ENCODE measurements at places on chromosomes 13 and 19.
A peak's percentile ranks its signal among the peaks of the same experiment; 100 is the strongest.

DNA sequence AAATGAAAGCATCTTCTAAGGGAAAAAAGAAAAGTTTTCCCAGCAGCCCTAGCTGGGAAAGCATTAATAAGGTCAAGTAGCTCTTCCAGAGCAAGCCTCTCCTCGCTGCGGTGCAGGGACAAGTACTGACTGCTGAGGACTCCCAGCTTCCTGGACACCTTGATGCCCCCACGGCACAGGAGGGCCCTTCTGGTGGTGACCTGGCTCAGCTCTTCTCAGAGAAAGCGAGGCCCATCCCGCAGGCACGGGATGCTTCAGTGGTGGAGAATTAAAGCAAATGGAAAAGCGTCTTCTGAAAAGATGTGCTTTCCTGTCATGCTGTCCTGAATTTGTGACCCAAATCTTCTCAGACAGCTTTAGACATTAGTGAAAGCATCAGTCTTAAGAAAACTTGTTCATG is 38.8 kb upstream of the LATS2 start:
- DNase-seq = no peak

- no peak for DNase-seq
These were observed 1332.0 kb upstream of the PCDH20 start for GRCh38 chr13:62747629-62748028.

GRCh38 chr13:30648522-30649012 is 30.8 kb downstream of the USPL1 start:
- no peak for DNase-seq

GRCh38 chr19:13012690-13013608 is 17.7 kb downstream of the NFIX start:
- DNase-seq = no peak

- DNase-seq = no peak
These were observed 25.2 kb upstream of the HIF3A start for GRCh38 chr19:46271481-46272197.

DNA sequence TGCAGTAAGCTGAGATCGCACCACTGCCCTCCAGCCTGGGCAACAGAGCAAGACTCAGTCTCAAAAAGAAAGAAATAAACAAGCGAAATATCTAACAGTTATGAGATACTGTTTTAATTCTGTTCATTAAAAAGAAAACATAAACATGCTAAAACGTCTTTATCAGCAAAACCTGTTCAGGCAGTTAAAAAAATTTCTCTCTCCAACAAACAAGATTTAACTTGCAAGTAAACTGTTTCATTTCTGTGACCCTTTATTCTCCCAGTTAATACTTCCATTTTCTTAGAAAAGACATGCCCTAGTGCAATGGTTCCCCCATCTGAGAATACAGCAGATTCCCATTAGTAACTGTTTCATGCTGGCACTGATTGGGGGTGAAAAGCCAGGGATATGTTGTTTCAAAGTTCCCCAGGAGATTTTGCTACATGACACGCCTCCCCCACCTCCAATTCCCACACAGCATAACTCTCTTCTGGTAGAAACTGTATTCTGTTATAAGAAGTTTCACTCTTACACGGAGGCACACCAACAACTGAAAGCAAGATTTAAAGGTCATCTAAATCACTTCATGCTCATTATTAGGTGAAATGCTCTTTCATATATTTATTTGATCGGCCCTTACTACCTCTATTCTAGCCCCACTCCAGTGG is 24.4 kb downstream of the ELF1 start:
- DNase-seq = no peak

DNA sequence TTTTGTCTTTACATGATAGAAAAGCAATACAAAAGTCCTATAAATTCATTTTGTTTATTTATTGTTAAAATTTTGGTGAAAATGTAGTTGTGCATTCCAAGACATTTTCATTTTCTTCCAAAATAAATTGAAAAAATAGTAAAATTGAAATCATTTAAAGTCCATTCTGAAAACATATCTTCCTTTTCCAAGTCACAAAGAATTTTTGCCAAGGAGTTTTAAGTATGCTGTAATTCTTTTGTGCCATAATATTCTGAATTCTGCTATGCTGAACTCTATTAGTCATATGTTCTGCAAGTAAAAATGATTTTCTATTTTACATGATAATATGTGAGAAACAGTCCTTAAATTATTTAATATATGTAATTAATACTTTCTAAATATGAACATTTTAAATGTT is 879.6 kb upstream of the SLC10A2 start:
- DNase-seq = no peak

- no peak for DNase-seq
These were observed 18.8 kb upstream of the WASF3 start for GRCh38 chr13:26538363-26539317.

- DNase-seq = no peak
These were observed 56.9 kb upstream of the EDNRB start for GRCh38 chr13:77975358-77976042.

- DNase-seq = no peak
These were observed 120.6 kb downstream of the ABCC4 start for GRCh38 chr13:95180513-95181245.

DNA sequence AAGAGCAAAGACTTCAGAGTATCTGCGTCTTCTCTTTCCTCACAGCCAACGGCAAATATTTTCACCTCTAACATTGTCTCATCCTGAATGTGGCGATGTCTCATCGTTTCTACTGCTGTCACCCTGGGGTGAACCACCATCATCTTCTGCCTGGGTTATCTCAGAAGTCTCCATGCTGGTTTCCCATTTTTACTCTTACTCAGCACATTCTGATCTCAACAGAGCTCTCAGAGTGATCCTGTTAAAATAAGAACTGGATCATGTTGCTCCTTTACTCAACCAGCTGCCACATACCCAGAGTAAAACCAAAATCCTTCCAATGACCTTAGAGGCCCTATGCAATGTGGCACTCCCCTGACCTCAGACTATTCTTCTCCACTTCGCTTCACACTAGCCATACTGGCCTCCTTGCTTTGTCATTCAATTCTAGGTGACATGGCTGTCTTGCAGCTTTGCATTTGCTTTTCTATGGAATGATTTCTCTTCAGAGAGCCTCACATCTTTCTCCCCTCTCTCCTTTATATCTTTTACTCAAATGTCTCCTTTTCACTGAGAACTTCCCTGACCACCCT is 7.8 kb upstream of the OLFM4 start:
- DNase-seq = no peak

- no peak for DNase-seq
These were observed 6.5 kb downstream of the HNRNPL start for GRCh38 chr19:38843175-38843758.

GRCh38 chr19:3125900-3126524 is 9.8 kb upstream of the GNA15 start:
- peak; percentile 73 for DNase-seq

- no peak for DNase-seq
These were observed 1438.6 kb downstream of the UQCRFS1 start for GRCh38 chr19:27774337-27774736.

DNA sequence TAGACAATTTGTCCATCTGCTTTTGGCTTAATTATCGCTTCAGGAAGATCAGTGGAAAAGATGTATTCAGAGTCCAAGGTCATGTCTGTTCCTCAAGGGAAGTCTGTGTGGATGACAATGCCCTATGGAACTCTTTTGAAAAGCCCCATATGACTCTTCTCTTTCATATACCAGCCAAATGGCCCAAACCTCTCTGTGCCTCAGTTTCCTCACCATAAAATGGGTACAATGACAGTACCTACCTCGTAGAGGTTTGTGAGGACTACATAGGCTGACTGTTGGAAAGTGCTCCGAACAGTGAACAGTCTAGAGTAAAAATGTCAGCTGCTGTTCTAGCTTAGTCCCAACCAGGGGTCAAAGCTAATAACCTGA is 104.6 kb downstream of the COL4A2 start:
- no peak for DNase-seq

DNA sequence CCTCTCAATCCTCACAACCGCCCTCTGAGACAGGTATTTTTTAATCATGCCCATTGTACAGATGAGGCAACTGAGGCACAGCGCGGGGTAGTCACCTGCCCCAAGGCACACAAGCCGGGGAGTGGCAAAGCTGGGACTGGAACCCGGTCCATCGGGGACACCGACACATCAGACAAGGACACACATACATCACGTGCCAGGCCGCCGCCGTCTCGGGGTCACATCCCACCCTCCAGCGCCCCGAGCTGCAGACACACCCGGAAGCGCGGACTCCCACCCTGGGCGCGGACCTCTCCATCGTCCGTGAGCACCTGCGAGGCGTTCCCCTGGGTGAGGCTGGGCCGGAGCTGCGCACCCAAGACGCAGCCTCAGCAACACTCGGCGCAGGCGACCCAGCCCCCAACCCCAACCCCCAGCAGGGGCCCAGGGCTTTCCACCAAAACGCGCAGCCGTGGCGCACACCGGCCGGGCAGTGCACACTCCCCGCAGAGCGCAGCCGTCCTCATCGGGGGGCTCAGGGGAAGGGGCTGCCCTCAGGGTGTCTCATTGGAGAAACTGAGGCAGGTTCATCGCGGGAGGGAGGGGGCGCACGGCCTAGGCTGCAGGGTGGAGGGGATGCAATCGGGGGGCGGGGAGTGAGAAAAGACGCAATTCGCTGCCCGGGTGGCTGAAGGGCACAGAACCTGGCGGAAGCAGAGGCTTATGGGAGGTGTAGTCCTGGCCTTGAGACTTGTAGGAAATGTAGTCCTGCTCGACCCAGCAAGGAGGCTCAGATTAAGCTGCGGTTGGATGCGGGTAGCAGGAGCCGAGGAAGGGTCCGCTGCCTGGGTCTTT is 1.9 kb upstream of the LMTK3 start:
- DNase-seq = peak; percentile 74

GRCh38 chr13:21336609-21337349 is 122.3 kb downstream of the ZDHHC20 start:
- DNase-seq = no peak

DNA sequence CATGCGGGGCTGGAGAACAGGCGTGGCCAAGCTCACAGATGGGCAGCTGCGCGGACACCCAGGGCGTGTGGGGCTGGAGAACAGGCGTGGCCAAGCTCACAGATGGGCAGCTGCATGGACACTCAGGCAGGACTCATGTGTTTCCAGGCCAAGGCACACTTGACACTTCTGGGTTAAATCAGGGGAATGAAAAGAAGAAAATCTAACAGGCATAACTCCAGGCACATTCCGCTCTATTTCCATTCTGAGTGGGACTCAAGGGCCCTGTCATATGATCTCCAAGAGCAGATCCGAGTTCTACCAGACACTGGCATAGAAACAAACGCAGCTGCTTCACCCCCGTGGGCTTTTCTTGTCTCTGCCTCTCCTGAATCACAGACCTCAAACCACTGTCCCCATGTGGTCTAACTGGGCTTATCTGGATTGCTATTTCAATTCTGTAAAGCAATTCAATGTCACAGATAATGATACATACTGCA is 17.4 kb upstream of the C13orf46 start:
- DNase-seq = no peak

GRCh38 chr19:6273701-6274601 is 5.8 kb downstream of the MLLT1 start:
- DNase-seq = no peak

GRCh38 chr13:106756446-106756845 is 188.5 kb upstream of the ARGLU1 start:
- DNase-seq = no peak

DNA sequence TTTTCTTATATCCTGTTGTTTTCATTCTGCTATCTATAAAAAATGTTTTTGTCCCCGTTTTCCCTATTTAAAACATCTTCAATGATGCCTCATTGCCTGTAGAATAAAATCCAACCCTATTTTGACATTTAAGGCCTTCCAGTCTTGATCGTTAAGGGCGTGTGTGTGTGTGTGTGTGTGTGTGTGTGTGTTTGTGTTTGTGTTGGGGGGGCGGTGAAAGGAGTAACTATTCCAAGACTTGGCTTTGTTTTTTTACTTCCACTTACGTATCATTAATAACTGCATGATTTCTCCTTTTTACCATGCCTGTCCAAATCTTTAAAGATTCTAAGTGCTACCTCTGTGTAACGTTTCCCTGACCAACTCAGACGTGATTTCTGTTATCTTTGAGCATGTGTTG is 784 bp downstream of the PIBF1 start:
- peak; percentile 19 for DNase-seq

DNA sequence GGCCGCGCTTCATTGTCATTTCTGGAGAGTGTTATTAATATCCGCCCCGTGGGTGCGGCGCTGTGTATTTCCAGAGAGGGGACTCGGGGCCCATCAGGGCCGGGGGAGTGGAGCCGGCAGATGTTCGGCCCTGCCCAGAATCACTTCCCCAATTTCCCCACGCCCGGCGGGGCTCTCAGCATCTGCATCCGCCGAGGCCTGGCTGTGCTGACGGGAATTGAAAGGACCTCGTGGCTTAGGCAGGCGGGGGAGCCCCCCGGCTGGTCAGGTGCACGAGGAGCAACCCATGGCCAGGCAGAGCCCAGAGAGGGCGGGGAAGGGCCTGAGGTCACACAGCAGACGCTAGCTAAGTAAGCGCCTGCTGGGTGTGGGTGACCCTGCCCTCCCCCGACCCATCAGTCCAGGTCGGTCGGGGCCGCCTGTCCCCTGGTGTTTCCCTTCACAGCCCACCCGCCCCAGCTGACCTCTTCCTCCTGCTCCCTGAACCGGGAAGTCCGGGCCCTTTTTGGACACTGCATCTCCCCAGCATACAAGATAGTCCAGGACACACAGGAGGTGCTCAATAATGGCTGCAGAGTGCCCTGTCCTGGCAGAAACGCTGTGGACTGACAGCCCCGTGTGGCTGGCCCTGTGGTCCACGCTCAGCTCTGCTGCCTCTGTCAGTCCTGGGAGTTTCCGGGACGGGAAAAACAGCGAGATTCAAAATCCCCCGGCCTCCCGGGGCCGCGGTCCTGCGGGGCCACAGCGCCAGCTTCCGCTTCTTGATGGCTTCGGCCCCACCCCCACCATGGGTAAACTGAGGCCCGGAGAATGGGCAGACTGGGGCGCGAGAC is 22.1 kb downstream of the ARID3A start:
- no peak for DNase-seq

- no peak for DNase-seq
These were observed 2.2 kb downstream of the PNMA8B start for GRCh38 chr19:46493236-46494145.

DNA sequence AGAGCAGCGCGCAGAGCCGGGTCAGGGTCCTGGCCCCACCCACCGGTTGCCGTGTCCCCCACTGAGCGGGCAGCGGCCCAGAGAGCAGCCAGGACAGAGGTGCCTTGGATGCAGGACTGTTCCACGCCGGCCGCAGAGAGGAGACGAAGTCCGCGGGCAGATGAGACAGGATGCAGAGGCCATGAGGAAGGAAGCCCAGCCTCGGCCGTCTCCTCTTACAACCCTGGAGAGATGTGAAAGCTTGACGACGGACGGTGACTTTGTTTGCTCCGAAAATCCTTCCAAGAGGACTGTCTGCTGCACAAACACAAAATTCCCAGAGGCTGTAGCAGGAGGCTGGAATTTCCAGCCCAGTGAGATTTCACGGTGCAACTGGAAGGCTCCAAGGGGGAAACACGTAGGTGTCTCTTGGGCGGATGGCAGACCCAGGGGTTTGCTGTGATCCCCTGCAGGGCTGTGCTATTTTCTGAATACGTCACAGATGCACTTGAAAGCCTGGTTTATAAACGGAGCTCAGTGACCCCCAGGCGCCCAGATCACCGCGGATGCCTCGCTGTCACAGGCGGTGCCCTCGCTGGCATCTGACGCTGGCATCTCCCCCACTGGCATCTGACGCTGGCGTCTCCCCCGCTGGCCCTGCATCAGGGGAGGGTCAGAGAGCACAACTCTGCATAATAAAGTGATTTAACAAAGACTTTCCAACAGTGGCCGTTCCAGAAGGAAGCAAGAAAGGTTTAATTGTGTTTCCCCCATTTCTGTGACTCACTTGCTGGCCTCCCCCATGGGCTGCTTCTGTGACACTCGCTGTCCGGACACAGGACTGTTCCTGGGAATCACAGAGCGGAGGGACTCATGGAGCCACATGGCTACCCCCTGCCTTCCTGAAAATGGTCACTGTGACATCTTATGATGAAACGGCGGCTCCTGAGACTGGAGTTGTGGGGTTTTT is 62.0 kb upstream of the C13orf46 start:
- no peak for DNase-seq
